ENCODE measurements at places on chromosomes 2 and 18.

DNA sequence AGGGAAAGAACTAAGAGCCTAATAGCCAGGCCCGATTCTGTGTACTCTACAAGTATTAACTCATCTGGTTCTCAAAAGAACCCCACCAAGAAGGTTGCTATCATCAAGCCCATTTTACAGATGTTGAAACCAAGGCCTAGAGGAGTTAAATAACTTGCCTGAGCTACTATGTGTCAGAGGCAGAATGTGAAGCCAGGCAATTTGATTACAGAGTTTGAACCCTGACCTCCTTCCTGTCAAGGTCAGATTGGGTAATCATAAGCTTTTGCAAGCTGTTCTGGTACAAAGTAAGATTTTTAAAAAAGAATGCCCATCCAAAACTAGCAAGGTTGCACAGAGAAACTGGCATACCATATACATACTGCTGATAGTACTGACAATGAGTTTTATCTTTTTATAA is 227.1 kb downstream of the HAUS1 start:
- DNase-seq = no peak

- DNase-seq = no peak
Observed at GRCh38 chr18:41585512-41585911, 369.5 kb upstream of the PIK3C3 start.

DNA sequence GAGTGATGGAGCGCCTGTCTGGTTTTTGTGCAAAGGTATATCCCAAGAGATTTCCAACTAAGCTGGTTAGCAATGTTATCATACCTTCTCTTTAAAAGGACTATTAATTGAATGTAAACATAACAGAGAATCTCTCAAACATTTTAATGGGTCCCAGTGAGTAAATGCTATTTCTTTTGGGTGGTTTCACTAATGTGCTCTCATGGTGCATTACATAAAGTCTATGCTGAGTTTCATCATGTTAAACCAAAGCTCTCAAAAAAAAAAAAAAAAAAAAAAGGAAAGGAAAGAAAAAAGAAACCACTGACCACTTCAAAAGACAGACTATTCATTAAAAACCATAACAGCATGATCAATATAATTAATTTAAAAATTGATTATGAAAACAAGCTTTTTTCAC is 119.1 kb upstream of the SCN1A start:
- DNase-seq = no peak

DNA sequence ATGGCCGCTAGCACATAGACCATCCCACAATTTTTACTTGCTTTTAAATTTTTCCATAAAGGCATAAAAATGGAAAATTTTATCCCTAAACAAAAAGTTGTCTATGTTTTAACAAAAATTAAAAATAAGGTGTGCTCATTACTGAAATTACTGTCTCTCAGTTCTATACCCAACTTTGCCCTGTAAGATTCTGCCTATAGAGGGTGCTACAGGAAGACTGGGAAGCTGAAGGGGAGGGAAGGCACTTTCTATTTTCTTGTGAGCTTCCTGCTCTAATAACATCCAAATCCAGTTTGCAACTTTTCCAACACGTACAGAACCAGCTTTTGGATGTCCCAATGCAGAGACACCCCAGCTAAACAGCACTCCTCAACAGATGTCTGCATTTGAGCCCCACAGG is 666.9 kb downstream of the PLCL1 start:
- no peak for DNase-seq

- DNase-seq = no peak
Observed at GRCh38 chr18:8952174-8952573, 150.3 kb upstream of the NDUFV2 start.

DNA sequence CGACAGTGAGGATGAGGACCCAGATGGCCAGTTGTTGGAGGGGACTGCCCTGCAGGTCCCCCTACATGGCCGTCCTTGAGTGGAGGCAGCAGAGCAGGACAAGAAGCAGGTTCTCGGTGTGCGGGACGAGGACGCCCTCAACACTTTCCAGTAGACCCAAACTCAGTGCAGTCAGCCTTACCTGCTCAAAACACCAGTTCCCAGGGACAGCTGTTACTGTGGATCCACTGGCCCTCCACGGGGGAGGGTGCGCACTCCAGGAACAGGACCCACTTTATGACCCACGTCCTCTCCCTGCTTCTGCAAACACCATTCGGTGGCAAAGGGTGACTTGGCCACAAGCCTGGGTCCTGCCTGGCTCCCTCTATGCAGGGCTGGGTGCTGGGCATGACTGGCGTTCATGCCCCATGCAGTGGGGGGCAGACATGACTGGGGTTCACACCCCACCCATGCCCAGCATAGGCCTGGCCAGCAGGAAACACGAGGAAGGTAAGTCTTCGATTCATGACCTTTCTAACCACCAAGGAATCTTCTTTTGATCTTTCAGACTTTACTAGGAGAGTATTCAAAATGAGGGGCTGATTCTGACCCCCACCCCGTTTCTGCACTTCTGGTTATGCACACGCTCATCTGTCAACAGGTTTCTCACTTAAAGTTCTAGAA is 233.7 kb downstream of the HDAC4 start:
- no peak for DNase-seq

DNA sequence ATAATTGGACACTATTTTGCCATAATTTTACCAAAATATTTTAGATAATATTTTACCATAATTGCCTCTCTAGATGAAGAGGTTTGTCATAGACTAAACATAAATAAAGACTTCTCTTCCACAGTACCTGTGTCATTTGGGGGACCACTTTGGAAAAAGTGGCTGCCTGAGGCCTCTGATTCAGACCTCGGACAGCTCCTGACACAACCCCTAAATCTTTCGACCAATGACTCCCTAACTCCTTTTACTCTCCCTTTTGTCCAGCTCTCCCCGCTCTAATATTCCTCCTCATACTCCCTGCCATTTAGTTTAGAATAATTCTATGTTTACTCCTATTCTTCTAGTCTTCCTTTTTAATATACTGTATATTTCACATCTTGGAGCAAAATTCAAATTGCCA is 36.0 kb upstream of the UBE2E3 start:
- no peak for DNase-seq

GRCh38 chr2:236940916-236941520 is 144.7 kb upstream of the COPS8 start:
- no peak for DNase-seq

- DNase-seq = no peak
Observed at GRCh38 chr2:149449017-149449416, 118.6 kb downstream of the LYPD6 start.

- no peak for DNase-seq
Observed at GRCh38 chr2:70766357-70767078, 1.5 kb downstream of the ADD2 start.

- DNase-seq = no peak
Observed at GRCh38 chr18:9413576-9413975, 61.7 kb upstream of the RALBP1 start.

DNA sequence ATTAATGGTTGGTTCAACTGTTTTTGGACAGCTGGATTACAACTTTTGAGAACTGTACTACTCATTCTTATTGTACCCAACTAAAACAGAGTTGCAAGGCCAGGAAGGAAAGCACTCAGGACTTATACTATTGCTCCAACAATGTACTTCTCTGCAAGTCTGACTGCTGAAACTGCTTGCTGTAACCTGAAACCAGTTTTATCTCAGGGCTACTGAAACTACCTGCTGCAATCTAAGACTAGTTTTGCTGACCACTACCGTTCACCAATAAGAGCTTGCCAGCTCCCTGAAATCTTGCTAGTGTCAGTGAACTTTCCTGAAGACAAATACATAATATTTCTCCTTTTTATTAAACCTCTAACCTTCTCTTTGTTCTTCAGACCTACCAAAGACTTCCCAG is 157.3 kb downstream of the CDCA7 start:
- DNase-seq = no peak

- DNase-seq = no peak
Observed at GRCh38 chr2:33133454-33133952, 186.8 kb downstream of the LTBP1 start.

DNA sequence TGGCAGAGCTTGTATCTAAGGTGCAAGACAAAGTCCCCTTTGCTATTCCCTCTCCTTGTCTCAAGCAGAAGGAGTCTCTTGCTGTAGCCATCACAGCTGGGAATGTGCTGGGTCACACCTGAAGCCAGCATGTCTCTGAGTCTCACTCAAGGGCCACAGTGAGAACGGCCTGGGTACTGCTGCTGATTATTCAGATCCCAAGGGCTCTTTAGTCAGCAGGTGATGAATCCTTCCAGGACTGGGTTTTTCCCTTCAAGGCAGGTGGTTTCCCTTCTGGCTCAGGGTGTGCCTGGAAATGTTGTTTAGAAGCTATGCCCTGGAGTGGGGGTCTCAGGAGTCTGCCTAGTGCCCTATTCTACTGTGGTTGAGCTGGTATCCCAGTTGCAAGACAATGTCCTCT is 356.3 kb downstream of the PARD3B start:
- no peak for DNase-seq

- no peak for DNase-seq
Observed at GRCh38 chr18:52190195-52190594, 149.8 kb upstream of the DCC start.

- DNase-seq = no peak
Observed at GRCh38 chr2:63894167-63894566, 52.5 kb downstream of the UGP2 start.

GRCh38 chr18:44679914-44680272 is 795 bp upstream of the SETBP1 start:
- no peak for DNase-seq

DNA sequence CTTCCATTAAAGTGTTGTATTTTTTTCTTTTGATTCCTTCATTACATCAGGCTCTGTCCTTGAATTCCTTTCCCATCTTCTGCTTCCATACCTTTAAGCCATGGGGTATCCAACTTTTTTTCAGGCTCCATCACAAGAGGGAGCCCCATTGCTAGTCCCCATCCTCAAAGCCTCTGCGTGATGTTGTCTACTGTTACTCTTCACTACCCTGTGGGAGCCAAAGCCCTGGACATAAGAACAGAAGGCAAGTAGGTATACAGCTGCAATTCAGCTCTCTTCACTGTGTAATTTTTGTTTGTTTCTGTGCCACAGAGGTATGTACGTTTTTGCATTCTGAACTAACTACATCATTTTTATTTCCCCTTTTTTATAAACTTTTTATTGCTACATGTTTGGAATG is 36.6 kb upstream of the CCNYL1 start:
- no peak for DNase-seq

GRCh38 chr2:220966636-220967035 is 605.5 kb downstream of the EPHA4 start:
- no peak for DNase-seq

GRCh38 chr2:234951664-234952269 is at the start of gene SH3BP4:
TSS of gene SH3BP4 (plus strand) at chr2:234952017. CDS start at chr2:235035003, 82,986 bp downstream.
- DNase-seq = peak; percentile 29

DNA sequence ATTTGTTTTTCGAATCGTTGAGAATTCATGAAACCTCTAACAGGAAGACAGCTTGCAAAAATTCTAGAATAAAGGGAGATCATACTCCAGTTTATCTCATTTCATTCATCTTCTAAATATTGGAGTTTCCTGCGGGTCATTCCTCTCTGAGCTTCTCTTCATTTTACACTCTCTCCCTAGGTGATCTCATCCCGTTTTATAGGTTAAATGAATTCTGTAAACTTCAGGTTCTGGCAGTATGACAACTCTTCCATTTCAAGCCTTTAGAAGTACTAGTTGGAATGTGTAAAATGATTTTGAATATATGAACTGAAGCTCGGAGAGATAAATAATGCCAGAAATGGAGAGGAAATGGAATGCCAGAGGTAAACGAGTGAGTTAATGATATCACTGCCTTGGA is 312.4 kb downstream of the METTL4 start:
- no peak for DNase-seq

DNA sequence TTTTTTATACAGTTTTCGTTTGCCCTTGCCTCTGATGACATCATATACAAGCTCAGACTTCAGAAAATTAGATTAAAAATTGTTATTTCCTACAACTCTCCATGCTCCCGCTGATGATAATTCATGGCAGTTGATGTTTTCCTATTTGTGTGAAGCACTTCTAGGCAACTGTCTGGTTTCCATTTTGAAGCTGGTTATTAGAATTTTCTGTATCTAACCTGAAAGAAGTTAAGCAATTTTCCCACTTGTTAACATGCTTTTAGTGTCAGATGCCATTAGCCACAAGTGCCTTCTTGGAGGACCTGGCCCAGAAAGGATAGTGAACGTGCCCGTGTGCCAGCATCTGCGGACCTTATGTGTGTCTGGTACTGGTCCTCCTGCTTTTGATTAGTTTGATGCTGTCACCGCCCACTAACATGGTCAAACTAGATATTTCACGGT is 347.6 kb upstream of the RAB12 start:
- no peak for DNase-seq

- DNase-seq = no peak
Observed at GRCh38 chr2:118609138-118609537, 238.3 kb downstream of the EN1 start.

- DNase-seq = no peak
Observed at GRCh38 chr2:209425471-209426071, 1.7 kb downstream of the MAP2 start.

GRCh38 chr2:185466915-185467314 is 271.7 kb upstream of the FSIP2 start:
- DNase-seq = no peak

- no peak for DNase-seq
Observed at GRCh38 chr2:148282201-148282600, 261.3 kb downstream of the MBD5 start.

DNA sequence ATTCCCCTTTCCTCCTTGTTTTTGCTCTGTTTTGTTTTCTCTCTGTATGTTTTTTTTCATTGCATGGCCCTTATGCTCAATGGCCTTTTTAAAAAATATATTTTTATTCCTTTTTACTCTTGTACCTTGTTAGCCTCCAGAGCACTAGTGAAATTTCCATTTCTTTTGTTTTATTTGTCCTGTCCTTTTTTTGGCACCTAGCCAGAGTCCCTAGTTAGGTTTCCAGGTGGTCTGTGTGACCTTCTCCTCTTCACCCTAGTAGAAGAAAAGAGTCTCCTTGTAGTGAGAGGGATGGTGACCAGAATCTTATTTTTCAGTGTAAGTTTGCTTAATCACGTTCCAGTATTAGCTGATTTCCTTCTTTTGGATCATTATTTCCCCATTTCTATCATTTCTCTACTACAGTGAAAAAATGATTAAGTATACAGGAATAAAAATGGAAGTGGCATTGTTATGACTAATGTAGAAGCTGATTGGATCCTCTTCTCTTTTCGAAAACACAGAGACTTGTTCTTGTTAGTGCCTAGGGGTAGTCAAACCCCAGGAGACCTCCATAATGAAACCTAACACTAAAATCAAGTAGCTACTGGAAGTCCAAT is 65.9 kb downstream of the NBEAL1 start:
- no peak for DNase-seq

GRCh38 chr2:46325182-46325928 is 28.1 kb downstream of the EPAS1 start:
- DNase-seq = no peak

DNA sequence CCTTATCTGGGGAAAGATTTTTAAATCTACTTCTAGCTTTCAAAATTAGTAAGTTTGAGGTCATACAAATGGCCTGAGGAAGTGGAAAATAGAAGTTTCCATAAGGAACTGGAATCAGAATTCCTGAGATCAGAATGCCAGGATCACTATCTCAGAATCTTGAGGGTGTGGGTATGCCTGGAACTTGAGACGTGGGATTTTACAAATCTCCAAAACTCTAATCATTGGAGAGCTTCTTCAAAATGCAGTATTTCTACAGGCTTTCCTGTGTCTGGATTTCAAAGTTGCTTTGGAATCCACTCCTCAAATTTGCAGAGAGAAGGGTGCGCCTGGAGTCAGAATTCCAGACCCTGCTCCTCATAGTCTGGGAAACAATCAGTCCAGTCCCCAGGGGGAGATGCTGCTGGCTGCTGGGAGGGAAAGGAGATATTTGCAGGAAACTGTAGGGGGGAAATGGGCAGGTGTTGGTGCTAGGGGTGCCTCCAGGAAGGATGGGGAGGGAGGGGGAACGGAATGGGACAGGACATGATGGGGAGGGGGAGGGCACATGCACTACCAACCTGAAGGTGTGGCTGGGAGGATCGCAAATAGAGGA is 31.0 kb upstream of the CATIP start:
- no peak for DNase-seq

Measured in stimulated activated CD4-positive, alpha-beta T cell treated with anti-CD3 and anti-CD28 coated beads, Interleukin-1b, Interleukin-23, amount 100 ng/mL, for 1 hour (primary cell).